AG04450 (cell line): ENCODE measurements at places on chromosomes 11 and 22. TPM values are rescaled to one million over a fixed set of nuclear protein-coding genes. Genes with fewer than 3 reads are reported as not detected.

DNA sequence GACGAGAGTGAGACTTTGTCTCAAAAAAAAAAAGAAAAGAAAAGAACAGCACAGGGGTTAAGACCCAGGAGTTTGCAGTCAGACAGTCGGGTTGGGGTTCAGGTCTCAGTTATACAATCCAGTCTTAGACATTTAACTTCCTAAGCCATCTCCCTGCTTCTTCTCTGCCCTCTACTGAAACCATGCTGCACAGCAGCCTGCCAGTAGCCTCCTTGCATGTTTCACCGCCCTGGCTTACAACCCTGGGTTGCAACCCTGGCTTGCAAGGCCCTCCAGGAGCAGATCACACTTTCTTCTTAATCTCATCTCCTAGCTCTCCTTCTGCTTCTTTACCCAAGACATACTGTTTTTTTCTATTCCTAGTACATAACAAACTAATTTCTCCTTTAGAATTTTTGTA lies 5.9 kb upstream of the B3GAT3 start:
- DNase-seq = no peak

DNA sequence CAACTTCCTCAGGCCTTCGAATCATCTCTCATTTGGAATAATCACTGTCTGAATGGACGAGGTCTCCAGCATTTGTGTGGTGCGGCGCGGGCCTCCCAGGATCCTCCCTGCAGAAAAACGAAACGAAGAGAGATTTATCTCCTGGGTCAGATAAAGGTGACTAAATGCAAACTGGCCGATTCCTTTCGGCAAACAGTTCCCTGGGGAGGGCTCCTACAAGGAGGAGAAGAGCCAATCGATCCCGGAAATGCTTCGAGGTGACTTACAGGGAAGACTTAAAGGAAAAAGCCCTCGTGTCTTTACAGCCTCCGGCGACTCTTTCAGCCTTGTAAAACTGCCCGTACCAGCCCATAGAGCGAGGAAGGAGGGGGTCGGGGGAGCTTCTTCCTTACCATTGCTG lies 126.5 kb downstream of the MIAT start:
- no peak for DNase-seq

DNA sequence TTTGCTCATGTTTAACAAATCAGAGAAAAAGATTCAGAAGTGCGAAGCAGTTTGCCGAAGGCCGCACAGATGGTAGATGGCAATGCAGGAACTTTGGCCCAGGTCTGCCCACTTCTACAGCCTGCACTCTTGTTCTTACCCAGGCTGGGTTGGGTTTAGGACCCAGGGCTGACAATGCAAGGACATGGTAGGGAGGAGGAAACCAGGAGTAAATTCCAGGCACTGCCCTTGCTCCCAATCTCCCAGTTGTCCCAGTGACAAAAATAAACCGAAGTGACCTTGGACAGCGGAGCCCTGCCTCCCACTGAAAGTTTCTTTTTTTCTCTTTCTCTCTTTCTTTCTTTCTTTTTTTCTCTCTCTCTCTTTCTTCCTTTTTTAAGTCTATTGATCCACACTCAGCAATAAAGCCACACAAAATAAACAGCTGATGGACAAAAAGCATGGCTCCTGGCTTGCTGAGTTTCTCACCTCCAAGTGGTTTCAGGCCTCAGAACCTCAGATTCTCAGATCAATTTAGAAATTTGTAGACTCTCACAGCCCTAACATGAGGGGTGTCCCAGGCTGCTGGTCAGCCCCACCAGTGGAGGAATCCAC lies 33.5 kb upstream of the FCHSD2 start:
- DNase-seq = no peak

DNA sequence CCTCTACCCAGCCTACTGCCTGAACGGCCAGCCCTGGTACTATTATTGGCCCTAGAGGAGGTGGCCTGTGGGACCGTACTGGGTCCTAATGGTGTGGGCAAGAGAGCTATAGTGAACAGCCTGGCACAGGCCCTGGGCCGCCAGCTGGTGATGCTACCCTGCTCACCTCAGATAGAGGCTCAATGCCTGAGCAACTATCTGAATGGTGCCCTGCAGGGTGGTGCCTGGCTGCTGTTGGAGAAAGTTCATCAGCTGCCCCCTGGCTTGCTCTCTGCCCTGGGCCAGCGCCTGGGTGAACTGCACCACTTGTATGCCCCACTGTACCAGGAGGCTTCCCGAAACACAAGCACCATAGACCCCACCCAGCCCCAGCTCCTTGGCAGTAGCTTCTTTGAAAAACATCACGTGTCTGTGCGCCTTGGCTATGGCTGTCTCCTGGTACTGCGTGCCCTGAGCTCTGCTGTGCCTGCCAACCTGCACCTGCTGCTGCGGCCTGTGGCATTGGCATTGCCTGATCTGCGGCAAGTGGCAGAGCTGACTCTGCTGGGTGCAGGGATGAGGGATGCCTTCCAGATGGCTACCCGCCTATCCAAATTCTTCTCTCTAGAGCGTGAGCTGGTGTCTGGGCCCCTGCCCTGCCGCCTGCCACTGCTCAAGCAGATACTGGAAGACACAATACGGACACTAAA lies 49.0 kb downstream of the DNHD1 start:
- DNase-seq = no peak

DNA sequence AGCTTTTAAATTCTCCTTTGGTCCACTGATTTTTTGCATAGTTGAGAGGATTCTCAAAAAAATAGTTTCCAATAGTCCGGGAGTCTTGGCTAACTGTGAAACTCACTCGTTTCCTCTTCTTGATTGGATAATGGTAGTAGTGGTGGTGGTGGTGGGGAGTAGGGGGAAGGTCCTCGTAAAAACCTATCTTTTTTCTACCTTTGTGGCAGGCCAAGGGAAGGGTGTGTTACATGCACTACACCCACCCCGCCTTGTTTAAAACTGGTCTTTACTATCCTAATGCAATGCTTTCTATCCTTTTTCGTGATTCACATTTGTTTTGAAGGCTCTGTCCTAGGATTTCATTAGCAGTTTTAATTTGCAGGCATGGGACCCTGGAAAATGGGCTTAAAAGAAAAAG lies 4.8 kb downstream of the TEAD1 start:
- DNase-seq = no peak

DNA sequence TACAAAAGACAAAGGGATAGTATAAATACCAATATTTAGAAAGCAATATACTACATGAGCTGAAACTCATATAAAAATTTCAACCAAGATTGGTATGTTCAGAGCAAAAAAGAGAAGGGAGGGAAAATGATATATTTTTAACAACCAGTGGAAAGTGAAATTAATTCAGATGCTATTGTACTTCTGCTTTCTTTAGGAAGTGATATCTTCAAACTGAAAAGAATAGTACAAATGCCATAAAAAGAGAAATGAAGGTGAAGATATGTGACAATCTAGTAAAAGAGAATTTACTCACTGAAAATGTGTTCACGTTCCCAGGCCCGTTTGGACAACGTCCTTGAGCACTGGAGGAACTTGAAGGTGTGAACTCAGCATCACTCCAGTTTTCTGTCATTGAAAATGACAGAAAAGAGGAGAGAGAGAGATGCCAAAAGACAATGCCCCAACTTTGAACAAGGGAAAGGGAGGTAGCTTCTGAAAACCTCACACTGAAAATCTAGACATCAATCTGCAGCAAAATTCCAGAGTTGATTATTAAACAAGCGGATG lies 47.5 kb downstream of the SC5D start:
- no peak for DNase-seq

GRCh38 chr11:66429983-66430602 lies 8.6 kb downstream of the MRPL11 start:
- DNase-seq = peak; percentile 41

- DNase-seq = no peak
Measured at GRCh38 chr22:37457093-37457893, 28.9 kb downstream of the MFNG start.

DNA sequence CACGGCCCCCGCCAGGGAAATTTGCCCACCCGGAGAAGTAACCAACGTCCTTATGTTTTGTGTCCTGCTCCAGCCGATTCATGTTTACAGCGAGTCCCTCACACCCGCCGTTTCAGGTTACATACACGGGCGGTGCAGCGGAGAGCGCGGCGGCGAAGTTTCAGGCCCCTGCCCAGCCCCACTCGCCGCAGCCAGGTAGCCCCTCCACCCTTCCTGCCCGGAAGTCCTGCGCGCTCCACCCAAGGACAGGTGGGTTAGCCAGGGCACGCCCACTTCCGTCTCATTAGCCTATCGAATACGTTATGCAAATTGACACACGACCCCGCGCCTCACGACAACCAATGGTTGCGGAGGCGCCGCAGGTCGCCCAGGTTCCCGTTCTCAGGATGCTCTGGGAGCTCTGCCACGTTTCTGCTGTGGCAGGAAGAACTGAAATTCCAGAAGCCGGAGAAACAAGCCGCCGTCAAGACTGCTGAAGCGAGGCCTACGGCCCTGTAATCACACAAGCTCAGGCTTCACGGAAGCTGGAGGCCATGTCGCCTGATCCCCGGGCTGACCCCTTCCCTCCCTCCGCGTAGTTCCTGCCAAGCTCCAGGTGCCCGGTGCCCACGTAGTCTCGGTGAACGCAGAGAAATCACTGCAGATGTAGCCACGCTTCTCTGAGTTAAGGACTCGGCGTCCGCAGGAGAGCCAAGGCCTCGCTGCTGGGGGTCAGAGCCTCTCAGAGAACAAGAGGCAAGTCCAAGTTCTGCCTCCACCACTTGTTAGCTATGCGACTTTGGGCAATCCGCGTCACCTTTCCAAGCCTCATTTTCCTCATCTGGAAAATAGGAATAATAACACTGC lies 22.4 kb upstream of the MYH9 start:
- DNase-seq = no peak

DNA sequence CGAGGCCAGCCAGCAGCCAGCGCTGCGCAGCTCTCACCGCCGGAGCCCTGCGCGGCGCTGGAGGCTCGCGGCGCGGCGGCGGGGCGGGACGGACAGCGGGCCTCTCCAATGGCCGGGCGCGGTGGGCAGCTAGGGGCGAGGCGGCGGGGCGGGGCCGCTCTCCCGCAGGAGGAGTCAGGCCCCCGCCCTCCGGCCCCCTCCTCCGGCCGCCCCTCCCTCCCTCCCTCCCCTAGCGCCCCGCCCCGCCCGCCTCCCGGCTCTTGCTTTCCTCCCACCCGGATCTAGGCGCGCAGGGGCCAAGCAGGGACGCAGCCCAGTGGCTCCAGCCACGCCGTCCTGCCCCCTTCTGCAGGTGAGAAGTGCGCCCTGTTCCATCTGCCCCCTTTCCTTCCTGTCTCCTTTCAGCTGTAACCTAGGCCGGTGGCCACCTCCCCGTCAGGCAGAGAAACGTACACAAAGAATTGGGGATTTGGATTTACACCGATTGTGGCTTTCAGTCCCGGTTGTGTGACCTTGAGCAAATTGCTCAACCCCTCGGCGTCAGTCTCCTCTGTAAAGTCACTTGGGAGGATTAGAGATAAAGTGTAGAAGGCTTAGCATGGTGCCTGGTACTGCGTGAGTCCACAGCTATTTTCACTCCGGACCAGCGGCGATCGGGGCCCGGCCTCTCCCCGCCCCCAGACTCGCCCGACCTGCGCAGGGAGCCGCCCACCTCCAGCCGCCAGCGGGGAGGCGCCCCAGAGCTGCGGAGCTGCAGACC lies at the start of gene FZD4:
FZD4 (minus strand) TSS at position 35 of the 760 bp plus-strand sequence. CDS start 310 bp downstream, outside the sequence.
- DNase-seq = peak; percentile 50

DNA sequence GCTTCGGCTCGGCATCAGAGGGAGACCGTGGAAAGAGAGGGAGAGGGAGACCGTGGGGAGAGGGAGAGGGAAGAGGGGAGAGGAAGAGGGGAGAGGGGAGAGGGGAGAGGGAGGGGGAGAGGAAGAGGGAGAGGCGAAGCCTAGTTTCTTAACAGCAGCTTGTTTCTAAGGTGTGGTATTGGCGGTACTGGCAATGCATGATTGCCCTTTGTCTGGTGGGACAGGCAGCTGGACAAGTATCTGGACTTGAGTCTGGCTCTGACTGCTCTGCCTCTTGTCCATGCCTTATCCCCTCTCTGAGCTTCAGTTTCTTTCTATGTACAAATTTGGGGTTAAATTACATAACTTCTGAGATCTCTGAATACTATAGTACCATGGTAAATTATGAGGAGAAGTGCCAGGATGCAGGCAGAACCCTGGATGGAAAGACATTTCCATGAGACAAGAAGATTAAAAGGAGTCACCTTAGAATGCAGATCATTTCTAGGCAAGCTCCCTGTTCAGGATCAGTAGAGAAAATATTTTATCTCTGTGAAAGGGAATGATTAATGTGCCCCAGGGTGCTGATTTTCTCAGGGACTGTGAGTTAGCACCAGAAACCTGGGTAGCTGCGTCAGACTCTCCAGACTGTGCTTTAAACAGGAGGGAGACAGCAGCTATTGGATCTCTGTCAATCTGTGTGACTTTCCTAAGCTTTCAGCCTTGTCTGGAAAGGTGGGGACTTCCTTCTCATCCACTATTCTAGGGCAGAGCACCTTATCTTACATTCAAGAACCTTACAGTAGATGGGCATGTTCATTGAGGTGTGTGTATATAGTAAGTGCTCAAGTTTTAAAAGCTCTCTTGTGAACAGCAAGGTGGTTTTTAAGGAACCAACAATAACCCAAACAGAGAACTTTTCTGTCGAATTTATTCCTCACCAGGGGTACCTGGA lies 31.9 kb upstream of the CCDC90B start:
- DNase-seq = no peak

- no peak for DNase-seq
Measured at GRCh38 chr11:74367881-74368280, 30.4 kb downstream of the PGM2L1 start.

DNA sequence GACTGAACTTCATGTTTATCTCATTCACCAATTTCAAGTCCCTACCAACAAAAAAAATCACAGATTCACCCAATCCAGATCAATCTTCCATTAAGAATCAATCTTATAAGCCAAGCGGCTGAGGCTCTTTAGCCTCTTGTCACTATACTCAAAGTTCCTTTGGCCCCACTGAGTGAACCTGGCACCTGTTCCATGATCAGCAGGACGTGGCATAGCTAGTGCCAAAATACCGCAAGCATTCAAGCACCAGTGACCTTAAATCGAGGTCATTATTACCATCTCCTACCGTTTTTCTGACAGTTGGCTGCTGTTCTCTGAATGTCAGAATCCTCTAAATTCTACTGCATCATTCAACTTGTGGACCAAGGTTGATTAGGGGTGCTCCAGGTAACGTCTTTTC lies 141.2 kb downstream of the CADM1 start:
- no peak for DNase-seq

Gene SLCO2B1
- polyA plus RNA-seq = not detected in 2 replicates

Gene GAB4
- not detected in 2 replicates for polyA plus RNA-seq

Gene NEFH
- 1.6 and 2.0 TPM in 2 replicates for polyA plus RNA-seq

Gene TMEM121B
- polyA plus RNA-seq = 0.05 and 0.06 TPM in 2 replicates

Gene MYOD1
- not detected in 2 replicates for polyA plus RNA-seq

Gene OR52A1
- not detected in 2 replicates for polyA plus RNA-seq

Gene MS4A2
- not detected in 2 replicates for polyA plus RNA-seq

Gene MS4A12
- not detected in 2 replicates for polyA plus RNA-seq

Gene MS4A1
- not detected in 2 replicates for polyA plus RNA-seq
